RPMI7951 (cell line): ENCODE measurements at places on chromosomes 4 and X.
A peak's percentile ranks its signal among the peaks of the same experiment; 100 is the strongest.

DNA sequence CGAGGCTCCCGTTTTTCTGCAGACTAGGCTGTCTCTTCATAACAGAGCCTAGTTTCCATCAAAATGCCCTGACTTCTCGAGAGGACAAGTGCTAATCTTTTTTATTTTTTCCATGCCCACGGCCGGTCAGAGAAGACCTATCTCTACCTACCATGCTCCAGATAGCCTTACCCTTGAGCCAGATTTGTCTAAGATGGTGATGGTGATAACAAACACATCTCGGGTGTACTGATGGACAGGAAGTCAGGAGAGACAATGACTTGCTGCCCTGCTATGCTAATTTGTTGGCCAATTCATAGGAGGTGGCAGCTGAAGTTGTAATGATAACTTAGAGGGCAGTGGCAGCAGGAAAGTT lies 42.2 kb upstream of the NKRF start:
- DNase-seq = no peak

DNA sequence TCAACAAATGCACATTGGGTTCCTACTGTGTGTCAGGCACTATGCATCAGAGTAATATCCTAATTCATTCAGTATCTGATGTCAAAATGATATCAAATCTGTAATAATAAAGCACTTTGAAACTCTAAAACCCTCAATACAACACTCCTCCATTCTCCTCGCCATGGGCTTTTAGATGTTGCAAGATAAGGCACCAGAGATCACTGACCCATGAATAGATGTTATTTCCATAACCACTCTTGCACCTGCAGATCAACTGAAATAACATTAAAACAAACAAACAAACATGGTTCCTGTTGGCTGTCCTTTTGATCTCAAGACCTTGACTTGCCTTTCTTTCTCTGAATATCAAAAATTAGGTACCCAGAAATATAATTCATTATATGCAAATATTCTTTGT lies 100.2 kb downstream of the MAB21L2 start:
- no peak for DNase-seq

DNA sequence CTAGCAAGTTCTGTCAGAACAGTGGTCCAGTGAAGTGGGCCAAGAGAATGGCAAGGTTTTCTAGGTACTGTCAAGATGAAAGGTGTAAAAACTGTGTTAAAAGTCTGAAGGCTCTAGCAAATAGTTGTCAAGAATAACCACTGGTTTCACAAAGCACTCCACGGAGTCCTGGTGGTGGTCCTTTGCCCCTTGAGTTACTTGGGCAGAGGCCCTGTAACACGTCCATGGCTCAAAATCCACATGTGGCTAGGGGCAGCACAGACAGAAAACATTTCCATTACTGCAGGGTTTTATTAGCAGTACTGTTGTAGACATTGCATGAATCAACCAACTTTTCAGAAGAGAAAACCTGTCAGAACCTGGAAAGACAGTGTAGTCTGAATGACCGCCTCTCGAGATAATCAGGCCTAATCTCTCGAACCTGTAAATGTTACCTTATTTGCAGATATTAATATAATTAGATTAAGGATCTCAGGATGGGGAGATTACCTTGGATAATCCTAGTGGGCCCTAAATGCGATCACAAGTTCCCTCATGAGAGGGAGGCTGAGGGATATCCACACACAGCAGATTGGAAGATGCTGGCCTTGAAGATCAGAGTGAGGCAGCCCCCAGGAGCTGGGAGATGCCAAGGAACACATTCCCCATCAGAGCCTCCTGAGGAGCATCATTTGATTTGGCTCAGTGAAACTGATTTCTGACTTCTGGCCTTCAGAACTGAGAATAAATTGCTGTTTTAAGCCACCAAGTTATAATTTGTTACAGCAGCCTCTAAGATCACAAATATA lies 34.7 kb downstream of the ERVMER34-1 start:
- DNase-seq = no peak

DNA sequence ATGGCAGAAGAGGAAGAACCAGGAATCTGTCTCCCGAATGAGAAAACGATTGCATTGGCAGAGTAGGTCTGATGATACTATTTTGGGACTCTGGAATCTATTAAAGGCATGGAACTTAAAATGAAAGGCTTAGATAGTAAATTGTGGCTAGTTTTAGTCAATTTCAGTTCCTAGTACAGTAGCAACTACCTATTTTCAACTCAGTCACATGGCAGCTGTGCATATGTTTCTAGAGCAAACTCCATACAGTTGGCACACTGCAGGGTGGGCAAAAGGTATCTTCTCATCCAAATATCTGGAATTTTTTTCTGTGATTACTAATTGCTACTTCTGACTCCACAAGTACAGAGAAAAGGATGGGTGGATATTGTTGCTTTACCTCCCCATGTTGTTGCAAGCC lies 663.6 kb downstream of the PCDH7 start:
- no peak for DNase-seq

DNA sequence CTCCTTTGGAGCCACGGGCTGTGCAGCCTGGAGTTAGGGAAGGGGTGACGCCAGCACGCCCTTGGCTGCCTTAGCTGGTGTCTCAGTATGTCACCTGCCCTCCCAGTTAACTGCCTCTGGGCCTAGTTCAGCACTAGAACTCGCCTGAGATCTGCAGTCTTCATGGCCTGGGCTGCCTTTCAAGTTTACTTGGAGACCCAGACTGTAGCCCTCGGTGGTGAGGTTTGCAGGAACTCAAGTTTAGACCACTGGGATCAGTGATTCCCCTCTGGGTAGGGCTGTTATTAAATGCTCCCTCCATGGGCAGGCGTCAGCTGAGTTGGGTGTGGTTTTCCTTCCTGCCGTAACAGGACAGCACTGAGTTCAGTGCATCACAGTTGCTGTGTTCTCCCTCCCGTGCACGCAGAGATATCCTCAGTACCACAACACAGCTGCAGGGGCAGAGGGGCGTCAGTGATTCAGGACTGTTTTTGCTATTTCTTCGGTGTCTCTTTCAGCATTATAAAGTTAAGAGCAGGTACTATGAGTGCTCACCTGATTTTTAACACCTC lies 30.5 kb downstream of the PLAC8 start:
- DNase-seq = no peak

DNA sequence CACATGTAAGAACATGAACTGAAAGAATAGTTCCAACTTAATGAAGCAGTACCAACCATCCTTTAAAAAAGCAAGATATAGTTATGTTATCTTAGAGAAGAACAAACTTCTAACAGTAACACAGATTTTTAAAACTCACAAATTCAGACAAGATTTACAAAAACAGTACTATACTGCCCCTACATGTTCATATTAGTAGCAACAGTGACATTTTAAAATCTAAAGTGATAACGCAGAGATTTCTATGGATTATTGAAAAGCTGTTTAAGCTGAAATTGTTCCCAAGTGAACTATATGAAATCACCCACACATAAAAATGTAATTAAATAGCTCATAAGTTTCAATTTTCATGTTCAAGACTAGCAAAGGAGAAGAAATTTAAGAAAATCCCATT lies 166.0 kb downstream of the FBXW7 start:
- DNase-seq = peak; percentile 2

GRCh38 chr4:111991797-111992196 lies 153.5 kb upstream of the FAM241A start:
- peak; percentile 70 for DNase-seq

DNA sequence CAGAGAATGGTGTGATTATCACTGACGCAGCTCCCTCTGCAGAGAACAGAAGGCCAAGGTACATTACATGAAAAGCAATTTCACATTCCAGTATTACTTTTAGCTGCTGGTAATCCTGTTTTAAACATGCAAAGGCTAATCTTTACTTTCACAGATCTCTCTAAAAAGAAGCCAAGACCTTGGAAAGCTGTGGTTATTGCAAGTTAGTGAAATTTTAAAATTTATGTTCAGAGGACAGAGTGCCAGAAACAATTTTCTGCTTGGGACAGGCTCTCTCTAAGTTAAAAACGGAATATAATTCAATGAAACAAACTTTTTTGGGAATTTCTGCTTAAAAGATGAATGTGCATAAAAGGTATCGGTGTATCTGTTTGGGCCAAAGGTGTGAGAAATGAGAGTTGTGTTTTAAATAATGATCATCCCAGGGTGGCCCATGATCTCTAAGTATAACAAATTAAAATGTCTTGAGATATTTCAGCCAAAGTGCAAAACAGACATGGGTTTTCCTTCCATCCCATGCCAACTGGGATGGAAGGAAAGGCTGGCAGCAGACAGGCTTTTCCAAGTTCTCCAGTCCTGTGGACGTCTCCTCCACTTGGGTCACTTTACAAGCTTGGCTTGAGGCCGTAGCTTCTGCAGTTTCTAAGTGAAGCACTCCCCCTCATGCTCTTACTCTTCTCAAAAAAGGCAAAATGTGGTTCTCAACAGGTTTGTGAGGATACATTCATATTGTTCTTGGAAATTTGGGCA lies 118.0 kb downstream of the DRD5 start:
- DNase-seq = no peak

- peak; percentile 29 for DNase-seq
Observed at GRCh38 chr4:38157592-38157991, 197.4 kb downstream of the PTTG2 start.

GRCh38 chrX:2183193-2183725 lies 317.5 kb downstream of the DHRSX start:
- peak; percentile 62 for DNase-seq

DNA sequence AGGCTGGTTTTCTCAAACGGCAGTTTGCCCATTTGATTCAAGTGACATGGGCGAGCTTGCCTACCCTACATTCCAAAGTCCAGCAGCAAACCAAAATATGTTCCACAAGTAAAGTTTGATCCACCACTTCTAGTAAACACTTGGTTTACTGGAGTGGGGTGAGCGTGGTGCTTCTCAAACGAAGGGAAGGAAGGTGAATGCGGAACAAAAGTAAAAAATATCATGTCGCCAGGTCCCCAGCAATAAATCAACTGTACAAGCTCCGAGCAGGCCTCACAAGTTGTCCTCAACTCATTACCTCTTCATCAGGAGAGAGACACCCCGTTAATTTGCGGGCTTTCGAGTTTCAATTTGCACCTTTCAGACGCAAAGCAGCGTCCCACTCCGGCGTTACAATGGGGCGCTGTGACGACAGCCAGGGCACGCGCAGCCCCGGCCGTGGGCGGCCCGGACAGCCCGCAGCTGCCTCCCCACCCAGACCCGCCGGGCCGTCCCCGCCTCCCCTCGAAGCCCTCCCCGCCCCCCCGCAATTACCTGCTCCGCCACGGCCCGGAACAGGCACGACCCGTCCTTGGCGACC lies 1.0 kb downstream of the OTUD4 start:
- DNase-seq = peak; percentile 54

GRCh38 chrX:8846266-8846665 lies 45.1 kb upstream of the FAM9A start:
- peak; percentile 71 for DNase-seq

- no peak for DNase-seq
Observed at GRCh38 chr4:118732591-118733330, 47.6 kb downstream of the METTL14 start.

DNA sequence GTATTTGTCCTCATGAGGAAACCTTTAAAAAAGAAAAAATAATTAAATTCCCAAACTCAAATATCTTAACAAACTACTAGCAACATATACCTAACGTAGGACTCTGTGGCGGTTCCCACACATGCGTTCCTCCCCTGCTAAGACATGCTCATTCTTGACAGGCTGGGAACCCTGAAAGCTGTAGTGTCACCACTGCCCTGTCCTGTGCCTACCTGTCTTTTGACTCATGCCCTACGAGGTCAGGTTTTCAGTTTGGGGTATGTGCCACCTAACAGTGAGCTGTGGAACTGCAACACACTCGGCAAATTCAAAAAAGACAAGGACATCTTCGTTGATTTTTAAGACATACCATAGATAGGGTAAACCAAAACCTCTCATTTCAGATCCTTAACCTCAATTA lies 17.8 kb downstream of the IDS start:
- DNase-seq = no peak

GRCh38 chrX:30513284-30513683 lies 64.3 kb downstream of the TASL start:
- DNase-seq = peak; percentile 4

DNA sequence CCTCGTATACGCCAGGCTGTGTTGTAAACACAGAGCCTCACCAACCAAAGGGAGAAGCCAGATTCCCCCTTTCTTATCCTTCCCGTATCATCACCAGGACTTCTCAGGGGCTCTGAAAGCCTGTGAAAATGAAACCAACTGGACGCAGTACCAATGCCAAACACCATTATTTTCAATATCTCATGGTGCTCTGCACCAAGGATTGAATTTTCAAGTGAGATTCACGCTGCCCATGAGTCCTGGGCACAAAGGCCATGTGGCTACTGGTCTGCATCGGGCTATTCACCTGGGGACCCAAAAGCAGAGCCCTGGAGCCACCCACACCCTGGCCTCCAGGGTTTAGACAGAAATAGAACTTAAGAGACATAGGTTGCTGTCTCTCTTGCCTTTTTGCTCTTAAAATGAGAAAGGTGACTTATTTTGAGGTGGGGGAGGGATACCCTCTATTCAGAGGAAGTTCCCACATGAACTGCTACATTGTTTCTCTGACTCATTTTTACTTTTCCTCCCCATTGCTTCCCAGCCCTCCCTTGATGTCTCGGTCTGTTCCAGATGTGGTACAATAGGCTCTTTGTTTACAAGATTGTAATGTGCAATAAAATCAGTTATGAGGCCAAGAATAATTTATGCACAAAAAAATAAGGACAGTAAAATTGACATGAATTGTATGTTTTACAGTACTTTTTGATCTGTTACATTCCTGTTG lies 55.4 kb downstream of the MAML3 start:
- peak; percentile 83 for DNase-seq

GRCh38 chr4:54100595-54101189 lies 729 bp downstream of the GSX2 start:
- no peak for DNase-seq
